ENCODE measurements at places on chromosomes 1 and 21.
A peak's percentile ranks its signal among the peaks of the same experiment; 100 is the strongest.

GRCh38 chr1:215114154-215114933, 31.8 kb downstream of the KCNK2 start:
- peak overlapping the region; percentile 73 for H3K4me3 ChIP-seq
- peaks cover 32% of the 10 kb centered on the region for H3K36me3 ChIP-seq
- peaks cover 2% of the 10 kb centered on the region for H3K27me3 ChIP-seq

DNA sequence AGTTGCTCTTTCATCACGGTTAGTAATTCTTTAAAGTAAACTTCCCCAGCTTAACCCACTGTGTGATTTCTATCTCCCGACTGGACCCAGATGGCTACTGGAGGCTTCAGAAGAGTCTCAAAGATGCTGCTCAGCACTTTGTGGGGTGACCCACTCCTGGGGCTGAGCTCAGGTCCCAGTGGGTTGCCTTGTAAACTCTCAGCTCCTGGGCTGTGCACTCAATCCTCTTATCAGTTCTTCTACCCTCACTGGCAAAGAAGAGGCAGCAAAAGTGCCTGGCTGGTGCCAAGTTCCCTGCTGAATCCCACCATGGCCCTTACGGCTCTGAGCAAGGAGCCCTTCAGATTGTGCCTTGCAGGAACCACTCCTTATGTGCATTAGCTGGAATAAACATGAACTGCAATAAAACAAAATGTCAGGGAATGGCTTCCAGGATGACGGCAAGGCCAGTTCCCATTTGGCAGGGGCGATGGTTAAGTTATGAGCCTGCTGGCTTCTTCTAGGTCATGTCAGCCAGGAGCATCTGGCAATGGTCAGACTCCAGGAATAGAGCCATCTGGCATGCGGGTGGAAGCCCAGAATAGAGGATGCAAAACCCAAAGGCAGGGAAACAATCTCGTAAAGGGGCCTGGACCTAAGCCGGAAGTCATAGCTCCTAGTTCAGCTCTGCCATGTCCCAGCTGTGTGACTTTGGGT, 6.8 kb downstream of the MYOC start:
- H3K36me3 ChIP-seq = no peaks in the 10 kb centered on the region
- H3K4me1 ChIP-seq = peaks cover 25% of the 10 kb centered on the region
- peak overlapping the region; percentile 23 for H3K27ac ChIP-seq
- no peak for DNase-seq
- peaks cover 13% of the 10 kb centered on the region for H3K27me3 ChIP-seq

- peak overlapping the region; percentile 52 for H3K27ac ChIP-seq
- H3K4me1 ChIP-seq = peaks cover 20% of the 10 kb centered on the region
- H3K4me3 ChIP-seq = peak overlapping the region; percentile 90
- DNase-seq = peak; percentile 8
- no peaks in the 10 kb centered on the region for H3K36me3 ChIP-seq
Measured at GRCh38 chr1:147598621-147599361, 57.5 kb downstream of the BCL9 start.

GRCh38 chr1:206524739-206525364, 17.5 kb downstream of the RASSF5 start:
- no peak for DNase-seq
- no peaks in the 10 kb centered on the region for H3K4me1 ChIP-seq
- H3K36me3 ChIP-seq = no peaks in the 10 kb centered on the region
- H3K27me3 ChIP-seq = peaks cover 9% of the 10 kb centered on the region
